Activated T-cell treated with anti-CD3 and anti-CD28 coated beads, Interleukin-2, amount 50 U/mL, for 4 hours (primary cell): ENCODE measurements at places on chromosomes 7 and 10. TPM values are rescaled to one million over a fixed set of nuclear protein-coding genes. Genes with fewer than 3 reads are reported as not detected.

RGR gene
- not detected for total RNA-seq

ADIRF gene
- total RNA-seq: 0.48 TPM

ZMYND11 gene
- total RNA-seq: 29.3 TPM

HMX2 gene
- total RNA-seq: 0.11 TPM

UNC5B gene
- total RNA-seq: 0.35 TPM

ZNF804B gene
- not detected for total RNA-seq

HOXA4 gene
- total RNA-seq: not detected

IQUB gene
- 0.08 TPM for total RNA-seq
